ENCODE measurements at places on chromosomes 6 and 20.

DNA sequence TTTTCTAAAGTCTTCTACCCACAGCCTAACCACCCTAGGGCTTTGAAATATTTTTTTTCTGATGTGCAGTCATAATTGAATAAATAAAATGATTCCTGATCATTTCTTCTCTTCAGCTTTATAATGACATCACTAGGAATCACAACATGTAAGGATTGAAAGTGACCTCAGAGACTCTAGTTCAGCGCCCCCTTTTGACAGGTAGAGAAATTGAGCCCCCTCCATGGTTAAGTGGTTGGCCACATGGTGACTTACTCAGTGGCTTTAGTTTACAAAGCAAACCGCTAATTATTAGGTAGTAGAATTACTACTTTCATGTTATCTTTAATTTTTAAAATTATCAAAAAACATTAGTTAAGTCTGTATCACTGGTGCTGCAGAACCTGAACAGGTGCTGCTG lies 13.3 kb upstream of the SLC2A12 start:
- no peak for DNase-seq

GRCh38 chr20:10922506-10922905 lies 248.7 kb upstream of the JAG1 start:
- DNase-seq, result no peak

DNA sequence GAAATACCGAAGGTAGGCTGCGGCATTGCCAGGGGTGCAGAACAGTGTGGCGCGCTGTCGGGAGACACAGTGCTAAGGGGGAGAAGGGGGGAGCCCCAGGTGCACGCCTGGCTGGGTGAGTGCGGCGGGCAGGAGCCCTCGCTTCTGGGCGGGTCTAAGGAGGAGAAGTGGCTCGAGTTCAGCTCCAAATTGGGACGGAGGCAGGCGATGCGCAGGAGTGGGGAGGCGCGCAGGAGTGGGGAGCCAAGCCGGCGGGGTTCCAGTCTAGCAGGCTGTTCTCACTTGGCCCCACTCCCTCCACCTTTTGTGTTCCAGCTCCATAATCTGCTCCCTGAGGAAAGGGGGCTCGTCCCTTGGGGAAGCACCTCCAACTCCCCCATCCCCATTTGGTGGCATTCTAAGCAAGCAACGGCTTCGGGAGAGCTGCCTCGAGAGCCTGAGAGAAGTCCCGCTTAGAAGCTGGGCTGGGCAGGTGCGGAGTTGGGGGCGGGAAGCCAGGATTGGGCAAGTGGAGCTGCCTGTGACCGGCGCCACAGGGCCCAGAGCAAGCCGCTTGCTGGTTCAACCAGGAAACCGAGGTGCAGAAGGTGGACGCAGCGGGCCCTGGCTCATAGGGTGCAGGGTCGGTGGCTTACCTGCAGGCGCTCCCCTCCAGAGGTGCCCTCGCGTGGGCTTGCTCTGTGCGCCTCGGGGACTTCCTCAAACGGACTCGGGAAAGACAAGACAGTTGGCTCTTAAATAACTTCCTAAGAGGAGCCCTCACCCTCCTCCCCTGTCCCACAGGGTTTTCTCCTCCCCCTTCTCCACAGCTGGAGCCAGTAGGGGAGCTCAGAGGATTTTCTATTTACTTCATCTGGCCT lies at the start of gene F13A1:
Gene F13A1 (minus strand): TSS at position 711 of the 860 bp plus-strand sequence. CDS start 1,998 bp downstream, outside the sequence.
- no peak for DNase-seq

DNA sequence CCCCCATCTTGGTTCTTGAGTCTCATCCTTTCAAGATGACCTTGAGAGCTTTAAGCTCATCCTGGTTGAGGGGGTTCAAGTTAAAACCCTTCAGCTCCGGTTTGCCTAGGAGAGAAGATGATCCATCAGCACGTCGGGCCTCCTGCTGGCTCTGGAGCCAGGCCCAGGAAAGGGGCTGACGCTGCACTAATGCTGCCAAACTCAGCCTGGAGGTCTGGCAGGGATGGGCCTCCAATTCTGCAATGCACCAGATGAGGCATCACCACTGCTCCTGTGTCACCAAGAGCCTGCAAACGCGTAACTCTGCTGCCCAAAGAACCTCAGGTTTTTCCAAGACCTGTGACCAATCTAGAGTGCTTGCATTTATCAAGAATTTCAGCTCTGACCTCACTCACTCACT lies 6.1 kb downstream of the PDRG1 start:
- no peak for DNase-seq

DNA sequence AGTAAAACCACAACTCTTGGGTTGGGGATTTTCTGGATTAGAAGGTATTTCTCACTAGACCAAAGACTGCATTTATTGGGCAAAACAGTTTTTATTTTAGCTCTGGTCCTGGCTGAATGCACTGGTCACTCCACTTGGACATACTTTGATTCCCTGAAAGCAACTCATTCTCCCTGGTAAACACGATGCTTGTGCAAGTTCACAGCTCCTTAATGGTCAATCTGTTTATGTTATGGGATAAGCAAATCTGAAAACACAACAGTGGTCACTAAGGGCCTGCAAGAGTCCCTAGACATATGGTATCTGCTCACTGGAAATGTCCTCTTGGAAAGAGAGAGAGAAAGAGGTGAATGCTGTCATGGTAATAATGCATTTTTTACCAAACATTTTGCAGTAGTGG lies 559.8 kb downstream of the CDH26 start:
- no peak for DNase-seq

DNA sequence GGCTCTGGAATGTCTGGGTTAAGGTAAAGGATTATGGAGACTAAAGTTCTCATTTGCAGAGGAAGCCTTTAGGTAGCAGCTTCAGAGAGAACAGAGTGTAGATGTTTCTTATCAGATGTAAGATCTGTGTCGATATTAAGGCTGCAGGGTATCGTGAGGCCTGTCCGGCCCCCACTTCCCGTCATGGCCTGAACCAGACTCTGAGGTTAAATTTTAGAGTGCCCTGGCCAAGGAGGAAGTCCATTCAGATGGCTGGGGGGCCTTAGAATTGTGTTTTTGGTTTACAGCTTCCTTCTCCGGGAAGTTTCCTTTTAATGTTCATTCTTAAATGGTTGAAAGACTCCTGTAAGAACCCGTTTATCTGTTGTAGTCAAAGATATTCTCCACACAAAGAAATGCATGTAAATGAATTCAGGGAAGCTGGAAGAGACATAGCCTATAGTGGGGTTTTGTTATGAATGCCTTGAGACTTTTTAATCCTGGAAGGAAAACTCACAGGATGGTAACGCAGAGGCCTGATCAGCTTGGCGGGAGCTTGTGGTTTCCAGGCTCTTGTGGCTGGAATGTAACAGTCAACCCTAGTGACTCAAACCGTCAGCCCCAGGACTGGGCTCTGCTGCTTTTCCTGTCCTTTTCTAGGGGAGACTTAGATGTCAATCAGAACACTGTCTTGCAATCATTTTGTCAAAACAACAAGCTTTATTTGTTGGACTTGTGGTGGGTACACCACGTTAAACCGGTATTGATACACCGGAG lies 34.7 kb downstream of the KIF25 start:
- no peak for DNase-seq

DNA sequence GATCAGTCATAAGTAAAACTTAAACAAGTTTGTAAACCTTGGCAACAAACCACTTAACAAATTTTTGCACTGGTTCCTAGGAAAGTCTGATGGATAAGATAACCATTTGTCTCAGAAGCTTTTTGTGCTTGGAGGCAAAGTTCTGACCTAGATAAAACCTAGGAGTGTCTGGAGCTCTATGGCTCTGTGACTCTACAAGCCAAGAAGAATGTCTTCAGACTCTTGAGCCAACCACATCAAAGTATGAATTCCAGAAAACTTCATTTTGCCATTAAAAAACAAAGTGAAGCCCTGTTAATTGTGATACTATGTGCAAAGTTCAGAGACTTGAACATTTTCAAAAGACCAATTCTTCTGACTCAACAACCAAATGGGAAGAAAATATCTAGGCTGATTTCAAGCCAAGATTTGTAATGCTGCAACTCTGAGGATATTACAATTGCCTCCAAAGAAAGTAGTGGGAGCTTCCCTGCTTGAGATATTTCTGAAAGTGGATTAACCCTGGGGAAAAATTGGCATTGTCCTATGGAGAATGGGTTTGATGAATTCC lies 158.1 kb upstream of the FOXQ1 start:
- no peak for DNase-seq

DNA sequence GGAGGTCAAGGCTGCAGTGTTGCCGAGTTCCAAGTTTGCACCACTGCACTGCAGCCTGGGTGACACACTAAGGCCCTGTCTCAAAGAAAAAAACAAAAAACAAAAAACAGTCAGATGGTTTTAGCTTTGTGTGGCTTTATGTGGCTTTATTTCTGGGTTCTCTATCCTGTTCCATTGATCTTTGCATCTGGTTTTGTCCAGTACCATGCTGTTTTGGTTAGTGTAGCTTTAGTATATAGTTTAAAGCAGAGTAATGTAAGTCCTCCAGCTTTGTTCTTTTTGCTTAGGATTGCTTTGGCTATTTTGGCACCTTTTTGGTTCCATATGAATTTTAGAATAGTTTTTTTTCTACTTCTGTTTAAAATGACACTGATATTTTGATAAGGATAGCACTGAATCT lies 225.5 kb downstream of the HDGFL1 start:
- DNase-seq, result no peak

DNA sequence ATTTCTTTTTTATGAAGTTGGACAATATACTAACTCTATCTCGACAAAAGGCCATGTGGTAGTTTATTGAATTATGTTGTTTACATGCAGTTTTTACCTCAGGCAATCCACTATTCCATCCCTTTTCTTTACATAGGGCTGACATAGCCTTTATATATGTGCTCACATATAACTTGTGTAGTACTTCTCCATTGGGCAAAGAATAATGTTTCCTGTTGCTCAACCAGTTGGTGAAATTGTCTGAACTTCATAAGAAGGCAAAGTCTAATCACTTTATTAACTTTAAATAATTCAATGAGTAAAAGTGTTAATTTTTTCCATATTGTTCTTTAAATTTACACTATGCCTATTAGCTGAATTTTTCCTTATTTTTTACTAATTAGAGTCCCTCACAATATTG lies 1272.1 kb downstream of the EPHA7 start:
- DNase-seq, result no peak
